ENCODE measurements at places on chromosomes 2 and 18. TPM values are rescaled to one million over a fixed set of nuclear protein-coding genes. Genes with fewer than 3 reads are reported as not detected.

- DNase-seq, result no peak
- no peaks in the 10 kb centered on the region for H3K36me3 ChIP-seq
- no peak overlapping the region for H3K27ac ChIP-seq
- H3K4me3 ChIP-seq, result no peak overlapping the region
Observed at GRCh38 chr2:231597014-231597611, 4.4 kb downstream of the TEX44 start.

- no peaks in the 10 kb centered on the region for H3K4me1 ChIP-seq
- no peak overlapping the region for H3K4me3 ChIP-seq
- peak; percentile 65 for DNase-seq
- H3K27me3 ChIP-seq, result no peaks in the 10 kb centered on the region
- H3K36me3 ChIP-seq, result no peaks in the 10 kb centered on the region
Observed at GRCh38 chr2:27016801-27017325, 15.9 kb upstream of the TMEM214 start.

The REG1B gene
- not detected for total RNA-seq

The MRPL30 gene
- total RNA-seq, result 13.9 TPM

The CHAC2 gene
- total RNA-seq, result 1.2 TPM

GRCh38 chr2:222891890-222892289, 31.1 kb downstream of the ACSL3 start:
- no peak overlapping the region for H3K27ac ChIP-seq
- H3K27me3 ChIP-seq, result no peaks in the 10 kb centered on the region
- H3K4me3 ChIP-seq, result no peak overlapping the region
- H3K4me1 ChIP-seq, result no peaks in the 10 kb centered on the region
